ENCODE measurements at places on chromosomes 12 and 14.

GRCh38 chr12:95143621-95144205 is 70.3 kb upstream of the NR2C1 start:
- DNase-seq: no peak

- no peak for DNase-seq
These were observed 256.6 kb downstream of the PRKD1 start for GRCh38 chr14:29671034-29671433.

- DNase-seq: no peak
These were observed 81.0 kb downstream of the CCDC92 start for GRCh38 chr12:123891516-123892179.

GRCh38 chr12:16962889-16963288 is 356.9 kb upstream of the LMO3 start:
- DNase-seq: no peak
